ENCODE measurements at places on chromosomes 6 and 20.

DNA sequence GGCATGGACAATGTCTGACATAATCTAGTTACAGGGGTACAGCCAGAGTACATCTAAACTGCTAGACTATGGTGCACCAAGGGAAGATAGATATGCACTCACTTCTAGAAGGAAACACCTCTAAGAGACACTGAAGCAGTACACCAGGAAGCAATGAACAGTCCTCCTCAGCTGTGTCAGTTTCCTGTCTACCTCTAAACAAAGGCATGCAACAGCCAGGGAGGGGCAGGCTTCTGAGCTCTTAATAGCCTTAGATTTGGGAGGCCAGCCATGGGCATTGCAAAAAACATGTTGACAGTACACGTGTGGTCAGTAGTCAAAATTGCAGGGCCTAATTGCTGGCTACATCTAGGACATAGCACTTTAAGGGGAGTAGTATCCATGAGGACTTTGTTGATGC lies 21.4 kb downstream of the CRYBG1 start:
- no peak for DNase-seq

GRCh38 chr6:156975414-156975813 lies 198.2 kb downstream of the ARID1B start:
- DNase-seq = no peak

- DNase-seq = no peak
Observed at GRCh38 chr6:152225241-152225934, 411.8 kb downstream of the SYNE1 start.

DNA sequence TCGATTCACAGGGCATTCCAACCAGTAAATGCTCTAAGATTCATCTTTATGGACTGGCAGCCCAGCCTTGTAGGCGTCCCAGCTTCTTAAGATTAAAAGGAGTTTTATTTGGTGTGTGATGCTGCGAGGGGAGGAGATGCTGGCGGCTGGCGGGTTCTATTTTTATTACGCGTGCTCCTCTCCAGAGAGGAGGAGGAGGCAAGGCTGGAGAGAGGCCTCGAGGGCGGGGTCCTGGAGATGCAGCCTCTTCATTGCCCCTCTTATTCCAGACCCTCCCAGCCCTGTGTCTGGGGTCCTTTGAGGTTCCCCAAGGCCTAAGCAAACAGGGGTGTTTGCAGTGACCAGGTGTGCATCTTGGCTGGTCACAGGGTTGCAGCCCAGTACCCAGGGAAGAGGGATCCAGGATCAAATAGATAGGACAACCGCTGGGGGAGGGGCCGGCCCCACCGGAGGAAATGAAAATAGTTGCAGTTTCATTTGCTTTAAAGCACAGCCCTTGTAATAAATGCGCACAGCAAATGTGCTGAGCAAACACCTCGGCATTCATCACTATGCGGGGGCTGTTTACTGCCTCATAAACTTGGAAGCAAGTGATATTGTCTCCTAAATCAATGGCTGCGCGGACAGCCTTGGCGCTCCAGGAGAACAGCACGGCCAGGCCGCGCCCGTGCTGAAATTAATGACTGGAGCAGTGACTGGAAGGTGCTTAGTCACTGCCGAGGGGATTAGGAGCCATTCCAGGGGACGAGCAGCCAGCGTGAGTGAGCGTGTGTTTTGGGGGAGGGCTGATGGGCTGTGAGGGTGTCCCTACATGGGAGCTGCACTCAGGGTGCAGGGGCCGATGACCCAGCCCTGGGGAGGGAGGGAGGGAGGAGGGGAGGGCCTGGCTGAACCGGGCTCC lies 83.0 kb downstream of the TMEM242 start:
- no peak for DNase-seq

GRCh38 chr6:11386323-11386722 lies 151.2 kb upstream of the TMEM170B start:
- DNase-seq = no peak

DNA sequence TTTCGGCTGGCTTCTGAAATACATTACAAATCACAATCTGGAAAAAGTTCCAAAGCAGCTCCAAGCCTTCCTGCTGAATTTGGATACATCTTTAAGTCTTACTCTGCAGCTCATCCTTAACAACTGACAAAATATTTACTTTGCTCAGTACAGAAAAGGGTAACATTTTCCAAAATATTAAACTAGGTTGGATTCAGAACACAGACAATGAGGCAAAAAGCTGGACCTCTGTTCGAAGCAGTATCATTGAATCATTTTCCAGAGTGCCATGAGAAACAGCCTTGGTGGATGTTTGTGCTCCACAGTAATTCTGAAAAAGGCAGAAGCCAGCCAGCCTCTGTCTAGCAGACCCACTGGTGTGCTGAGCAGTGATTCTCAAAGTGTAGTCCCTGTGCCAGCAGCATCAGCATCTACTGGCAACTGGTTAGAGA lies 162.1 kb downstream of the AIG1 start:
- DNase-seq = no peak

DNA sequence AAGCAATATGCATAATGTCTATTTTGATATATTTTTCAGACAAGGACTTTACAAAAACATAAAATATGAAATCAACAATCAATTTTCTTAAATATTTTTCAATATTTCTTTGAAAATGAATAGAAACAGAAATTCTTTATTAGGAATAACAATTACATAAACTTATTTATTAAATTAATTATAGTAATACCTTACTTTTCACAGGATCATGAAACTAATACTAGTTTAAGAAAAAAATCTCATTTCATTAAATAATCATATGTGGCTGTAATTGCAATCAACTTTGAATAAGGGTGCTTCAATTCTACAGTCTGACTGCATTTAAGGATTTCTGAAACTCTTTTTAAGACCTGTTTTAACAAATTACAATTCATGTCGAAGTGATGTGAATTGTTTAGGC lies 26.6 kb downstream of the EPHA7 start:
- DNase-seq = no peak

GRCh38 chr6:39887692-39888450 lies 46.4 kb downstream of the MOCS1 start:
- DNase-seq = no peak

DNA sequence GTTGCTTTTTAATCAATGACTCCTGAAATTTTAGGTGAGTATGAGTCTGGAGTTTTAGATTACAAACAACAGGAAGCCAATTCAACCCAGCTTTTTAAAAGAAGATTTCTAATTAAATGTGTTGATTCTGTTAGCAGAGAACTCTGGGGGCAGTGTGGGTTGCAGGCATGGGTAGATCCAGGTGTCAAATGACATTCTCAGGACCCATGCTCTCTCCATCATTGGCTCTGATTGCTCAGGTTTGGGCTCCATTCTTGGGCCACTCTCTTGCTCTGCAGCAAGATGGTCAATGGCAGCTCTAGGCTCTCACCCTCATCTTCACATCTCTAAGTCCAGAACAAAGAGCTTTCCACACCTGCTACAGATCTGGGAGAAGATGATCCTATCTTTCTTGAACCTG lies 463.7 kb downstream of the PREX1 start:
- DNase-seq = no peak

DNA sequence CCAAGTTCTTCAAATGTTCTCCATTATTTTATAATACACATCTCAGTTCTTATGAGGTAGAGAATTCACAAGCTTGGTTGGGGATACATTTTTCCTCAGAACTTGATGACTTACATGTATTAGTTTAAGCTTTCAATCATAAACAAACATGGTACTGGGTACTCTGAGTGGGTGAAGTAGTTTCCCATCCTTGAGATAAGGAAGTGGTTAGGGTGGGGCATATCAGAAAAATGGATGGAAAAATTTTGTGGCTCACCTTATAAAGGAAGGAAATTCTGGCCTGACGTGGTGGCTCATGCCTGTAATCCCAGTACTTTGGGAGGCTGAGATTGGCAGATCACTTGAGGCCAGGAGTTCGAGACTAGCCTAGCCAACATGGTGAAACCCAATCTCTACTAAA lies 52.0 kb downstream of the CD164 start:
- no peak for DNase-seq

DNA sequence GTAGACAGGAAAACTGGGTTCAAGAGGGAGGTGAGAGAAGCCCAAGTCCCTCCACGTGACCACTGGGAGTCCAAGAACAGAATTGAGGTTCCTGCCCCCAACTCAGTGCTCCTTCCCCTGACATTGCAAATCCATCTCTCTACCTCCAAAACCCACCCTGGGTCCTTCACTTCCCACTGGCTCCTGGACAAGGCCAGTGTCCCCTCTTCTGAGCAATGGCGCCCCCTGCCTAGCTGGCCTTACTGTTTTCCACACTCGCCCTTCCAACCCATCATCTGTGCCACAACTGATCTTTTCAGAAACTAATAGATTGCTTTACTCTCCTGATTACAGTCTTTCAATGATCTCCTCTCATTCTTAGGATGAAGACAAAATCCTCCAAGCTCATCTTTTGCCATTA lies 200.3 kb downstream of the ANKRD60 start:
- no peak for DNase-seq

GRCh38 chr20:57244221-57244585 lies 22.2 kb downstream of the BMP7 start:
- DNase-seq = no peak

DNA sequence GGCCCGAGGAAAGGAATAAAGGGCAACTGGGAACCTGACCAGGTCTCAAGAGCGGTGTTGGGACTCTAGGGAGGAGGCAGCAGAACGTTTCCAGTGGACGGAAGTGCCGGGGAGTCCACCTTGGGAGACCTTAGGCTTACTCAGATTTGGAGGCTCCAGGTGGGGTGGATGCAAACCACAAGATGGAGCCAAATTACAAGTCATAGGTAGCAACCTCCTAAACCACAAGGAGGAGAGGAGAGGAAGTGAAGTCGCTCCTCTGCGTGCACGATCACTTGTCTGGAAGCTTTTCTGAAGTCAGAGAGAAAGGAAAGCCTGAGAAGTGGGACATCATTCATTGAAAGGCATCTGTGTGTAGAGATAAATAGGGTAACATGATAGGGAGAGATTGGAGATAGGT lies 9.3 kb downstream of the HLA-DOA start:
- no peak for DNase-seq

- no peak for DNase-seq
Observed at GRCh38 chr6:133992992-133993680, 40.1 kb downstream of the TBPL1 start.

DNA sequence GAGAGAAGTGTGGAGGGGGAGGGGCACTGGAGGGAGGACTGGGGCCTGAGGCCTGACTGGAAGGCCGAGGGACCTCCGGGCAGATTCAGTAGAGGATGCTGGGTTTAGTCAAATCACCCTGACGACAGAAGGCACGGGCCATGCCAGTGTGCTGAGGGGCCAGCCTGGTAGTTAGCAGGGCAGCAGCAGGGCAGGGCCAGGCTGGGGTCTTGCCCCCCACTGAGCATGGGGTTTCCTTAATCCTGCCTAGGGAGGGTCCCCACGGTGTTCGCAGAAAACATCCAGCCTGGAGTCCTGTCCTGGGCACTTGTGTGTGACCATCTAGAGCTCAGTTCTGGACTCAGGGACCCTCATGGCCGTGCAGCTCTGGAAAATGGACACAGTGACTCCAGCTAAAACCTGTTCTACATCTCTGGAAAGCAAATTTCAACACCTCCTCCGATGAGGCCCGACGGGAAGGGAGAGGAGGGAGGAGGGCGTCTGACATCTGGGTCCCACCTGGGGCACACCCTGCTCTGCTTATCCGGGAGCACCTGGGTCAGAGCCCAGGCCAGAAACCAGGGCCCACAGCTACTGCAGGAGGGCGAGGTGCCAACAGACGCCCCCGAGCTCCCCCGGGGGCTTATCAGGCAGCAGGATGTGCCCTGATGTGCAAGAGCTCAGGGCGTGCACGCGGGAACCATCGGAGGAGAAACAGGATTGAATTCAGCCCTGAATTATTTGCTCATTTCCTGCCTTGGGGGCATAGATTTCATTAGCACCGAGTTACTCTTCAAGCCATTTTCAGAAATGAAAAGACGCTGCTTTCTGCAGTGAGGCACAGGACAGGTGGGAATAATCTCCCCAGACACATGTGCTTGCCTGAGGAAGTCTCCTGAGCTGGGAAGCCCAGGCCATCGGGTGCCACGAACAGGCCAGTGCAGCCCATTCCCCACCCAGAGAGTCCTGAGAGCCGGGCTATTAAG lies 78.0 kb upstream of the MPC1 start:
- no peak for DNase-seq

DNA sequence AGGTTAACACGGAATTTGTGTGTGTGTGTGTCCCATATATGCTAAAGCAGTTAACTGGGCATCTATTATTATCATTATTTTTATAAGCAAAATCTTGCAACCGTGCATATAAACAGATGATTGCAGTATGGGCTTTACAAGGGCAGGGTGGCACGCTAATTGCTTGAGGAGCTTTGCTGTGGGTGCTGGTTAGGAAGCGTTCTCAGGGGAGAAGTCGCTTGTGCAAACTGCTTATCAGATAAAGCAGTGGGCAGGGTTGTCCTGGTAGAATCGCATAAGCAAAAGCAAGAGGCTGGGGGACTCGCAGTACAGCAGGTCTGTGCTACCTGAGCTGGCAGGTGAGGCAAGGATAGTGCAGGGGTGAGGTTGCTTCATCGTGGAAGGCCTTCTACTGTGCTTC lies 9.7 kb upstream of the CCN6 start:
- no peak for DNase-seq

DNA sequence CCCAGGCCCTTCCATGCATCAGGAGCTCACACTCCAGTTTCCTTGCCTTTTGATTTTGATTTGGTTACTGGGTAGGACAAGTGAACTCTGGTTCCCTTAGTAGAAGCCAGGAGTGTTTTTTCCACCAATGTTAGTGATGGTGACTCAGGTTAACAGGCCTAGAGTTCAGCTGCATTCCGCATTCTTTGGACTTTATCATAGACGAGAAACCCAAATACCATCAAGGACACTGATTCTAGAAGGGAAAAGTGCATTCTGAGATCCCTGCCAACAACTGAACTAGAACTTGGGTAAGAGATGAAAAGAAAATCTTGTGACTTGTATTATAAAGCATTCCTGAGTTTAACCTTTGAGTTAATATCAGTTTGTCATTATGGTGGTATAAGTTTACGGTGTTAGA lies 8.9 kb downstream of the GSS start:
- no peak for DNase-seq

GRCh38 chr20:1876217-1876921 lies 18.8 kb upstream of the SIRPA start:
- no peak for DNase-seq

- DNase-seq = no peak
Observed at GRCh38 chr20:56409956-56410355, 2.1 kb upstream of the CASS4 start.

- no peak for DNase-seq
Observed at GRCh38 chr6:133814797-133815196, 74.1 kb upstream of the TCF21 start.

GRCh38 chr6:165645919-165646318 lies 17.1 kb downstream of the PDE10A start:
- DNase-seq = no peak

DNA sequence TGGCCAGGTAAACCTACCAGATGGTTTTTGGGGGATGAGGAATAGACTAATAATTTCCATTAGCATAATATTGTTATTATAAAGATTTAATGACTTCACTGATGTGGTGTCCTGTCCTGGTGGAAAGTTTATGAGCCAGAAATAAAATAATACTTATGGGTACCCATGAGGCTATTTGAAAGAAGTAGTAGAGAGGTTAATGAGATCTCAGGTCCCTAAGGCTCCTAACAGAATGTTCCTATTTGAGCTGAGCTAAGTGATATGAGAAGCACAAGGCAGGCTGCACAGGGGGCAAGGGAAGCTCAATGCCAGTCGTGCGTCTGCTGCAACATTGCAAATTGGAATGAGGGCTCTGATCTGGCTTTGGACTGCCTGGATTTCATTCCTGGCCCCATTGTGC lies 174.1 kb downstream of the BMP2 start:
- no peak for DNase-seq
